Cortex of kidney (tissue), 1 donor: ENCODE measurements at places on chromosomes 13 and 19.

GRCh38 chr13:41930154-41930553 is 30.8 kb downstream of the VWA8 start:
- no peak for DNase-seq

- DNase-seq = no peak
Observed at GRCh38 chr19:30722761-30723160, 350.6 kb downstream of the ZNF536 start.

- DNase-seq = no peak
Observed at GRCh38 chr19:13483215-13483614, 23.1 kb downstream of the CACNA1A start.

DNA sequence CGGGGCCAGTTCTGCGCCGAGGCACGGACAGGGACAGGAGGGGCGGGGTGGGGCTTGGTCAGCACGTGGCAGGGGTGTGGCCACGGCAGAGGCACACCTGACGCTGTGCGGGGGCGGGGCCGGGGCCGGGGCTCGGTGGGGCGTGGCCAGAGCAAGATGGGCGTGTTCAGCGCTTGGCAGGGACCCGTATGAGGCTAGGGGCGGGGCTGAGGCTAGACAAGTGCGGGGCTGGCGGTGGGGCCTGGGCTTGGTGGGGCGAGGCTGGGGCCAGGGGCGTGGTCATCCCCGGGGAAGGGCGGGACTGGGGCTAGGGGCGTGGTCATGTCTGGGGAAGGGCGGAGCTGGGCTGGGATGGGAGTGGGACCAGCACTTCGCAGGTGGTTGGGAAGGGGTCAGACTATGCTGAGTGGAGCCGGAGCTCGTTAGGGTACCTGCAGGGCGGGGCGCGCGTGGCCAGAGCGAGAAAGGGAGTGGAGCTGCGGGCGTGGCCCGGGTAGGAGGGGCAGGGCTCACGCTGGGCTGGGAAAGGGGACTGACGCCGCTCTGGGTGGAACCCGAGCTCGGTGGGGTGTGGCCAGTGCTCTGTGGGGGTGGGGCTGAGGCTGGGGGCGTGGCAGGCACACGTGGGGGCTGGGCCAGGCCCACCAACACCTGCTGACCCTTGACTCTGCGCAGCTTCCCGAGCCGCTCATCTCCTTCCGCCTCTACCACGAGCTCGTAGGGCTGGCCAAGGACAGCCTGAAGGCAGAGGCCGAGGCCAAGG is 12.8 kb downstream of the POLR2E start:
- DNase-seq = no peak

DNA sequence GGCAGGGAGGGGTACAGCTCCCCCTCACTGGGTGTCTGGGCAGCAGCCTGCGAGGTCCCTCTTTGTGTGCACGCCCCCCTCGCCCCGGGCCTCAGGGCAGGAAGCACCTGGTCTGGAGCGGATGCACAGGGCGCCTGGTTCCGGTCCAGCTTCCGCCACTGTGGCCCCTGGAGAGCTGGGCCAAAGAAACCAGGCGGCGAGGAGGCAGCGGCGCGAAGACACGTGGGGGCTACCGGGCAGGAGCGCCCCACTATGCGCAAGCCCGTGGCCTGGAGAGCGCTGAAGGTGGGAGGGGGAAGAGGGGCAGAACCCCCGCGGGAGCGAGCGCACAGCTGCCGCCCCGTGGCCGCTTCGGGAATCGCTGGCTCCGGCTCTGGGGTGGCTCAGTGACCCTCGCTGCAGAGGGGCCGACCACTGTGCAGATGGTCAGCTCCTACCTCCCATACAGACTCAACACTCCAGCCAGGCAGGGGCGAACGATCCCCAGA is 1.7 kb upstream of the LYL1 start:
- DNase-seq = no peak

- DNase-seq = no peak
Observed at GRCh38 chr13:98749501-98749900, 3.0 kb downstream of the SLC15A1 start.

DNA sequence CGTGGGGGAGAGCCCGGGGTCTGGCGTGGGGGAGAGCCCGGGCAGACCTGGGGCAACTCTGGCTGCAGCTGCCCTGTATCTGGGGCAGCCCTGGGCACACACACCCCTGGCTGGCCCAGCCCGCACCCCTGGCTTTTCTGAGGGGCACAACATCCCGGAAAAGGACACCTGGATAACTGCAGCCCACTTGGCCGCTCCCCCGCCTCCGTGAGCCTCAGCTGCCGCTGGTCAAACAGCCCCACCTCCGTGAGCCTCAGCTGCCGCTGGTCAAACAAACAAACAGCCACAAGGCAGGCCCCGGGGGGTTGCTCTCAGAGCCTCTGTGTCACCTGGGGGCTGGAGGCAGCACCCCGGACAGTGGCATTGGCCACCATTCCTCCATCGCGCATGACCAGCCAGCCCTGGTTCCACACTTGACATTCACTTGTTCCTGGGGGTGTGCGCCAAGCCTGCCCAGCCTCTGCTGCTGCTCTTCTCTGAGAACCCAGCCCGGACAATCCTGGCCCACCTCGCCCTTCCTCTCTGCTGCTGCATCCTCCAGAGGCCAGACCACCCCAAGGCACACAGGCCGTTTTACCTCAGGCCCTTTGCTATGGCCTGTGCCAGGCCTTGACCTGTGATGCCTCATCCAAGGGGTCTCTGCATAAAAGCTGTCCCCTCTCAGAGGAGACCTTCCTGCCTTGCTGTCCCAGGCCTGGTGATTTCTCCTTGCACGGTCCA is 19.9 kb downstream of the CEBPG start:
- no peak for DNase-seq

DNA sequence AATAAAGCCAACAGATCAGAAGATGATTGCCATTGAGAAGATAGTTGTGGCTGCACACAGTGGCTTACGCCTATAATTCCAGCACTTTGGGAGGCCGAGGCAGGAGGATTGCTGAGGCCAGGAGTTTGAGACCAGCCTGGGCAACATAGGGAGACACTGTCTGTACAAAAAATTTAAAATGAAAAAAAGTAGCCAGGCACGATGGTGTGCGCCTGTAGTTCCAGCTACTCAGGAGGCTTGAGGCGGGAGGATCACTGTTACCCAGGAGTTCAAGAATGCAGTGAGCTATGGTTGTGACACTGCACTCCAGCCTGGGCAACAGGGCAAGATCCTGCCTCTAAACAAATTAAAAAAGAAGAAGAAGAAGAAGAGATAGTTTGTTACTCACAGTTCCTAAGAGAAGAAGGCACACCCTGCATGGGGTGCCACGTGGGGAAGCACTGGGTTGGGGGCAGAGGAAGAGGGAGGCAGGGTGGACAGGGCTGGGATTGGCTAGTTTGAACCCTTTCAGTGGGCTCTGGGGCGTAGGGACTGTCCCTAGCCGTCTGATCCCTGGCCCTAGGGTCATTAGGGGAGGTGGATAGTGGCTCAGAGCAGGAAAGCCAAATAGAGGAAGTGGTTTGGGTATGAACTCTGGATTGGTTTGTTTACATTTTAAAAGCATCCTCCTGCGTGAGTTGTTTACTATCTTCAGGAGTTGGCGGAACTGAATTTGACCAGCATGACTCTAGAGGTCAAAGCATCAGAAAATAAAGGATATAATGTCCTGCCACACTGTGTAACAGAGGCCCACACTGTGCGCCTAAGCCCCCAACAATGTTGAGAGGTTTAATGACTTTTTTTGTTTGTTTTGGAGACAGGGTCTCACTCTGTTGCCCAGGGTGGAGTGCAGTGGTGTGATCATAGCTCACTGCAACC is 60.5 kb upstream of the MEDAG start:
- no peak for DNase-seq

DNA sequence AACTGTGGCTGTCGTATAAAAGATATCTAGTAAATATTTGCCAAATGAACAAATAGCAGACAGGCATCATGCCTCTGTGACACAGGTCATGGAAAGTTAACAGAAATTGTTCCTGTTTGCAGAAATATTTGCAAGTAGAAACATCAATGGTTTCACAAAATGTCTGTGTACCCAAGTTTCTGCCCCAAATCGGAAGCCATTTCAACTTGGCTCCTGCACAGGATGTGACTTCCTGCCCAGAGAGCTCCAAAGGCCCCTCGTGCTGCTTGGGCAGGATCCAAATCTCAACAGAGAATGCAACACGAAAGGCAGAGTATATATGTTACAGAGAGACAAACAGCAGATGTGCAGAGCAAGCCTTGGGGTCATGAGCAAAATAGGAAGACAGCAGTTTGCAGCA is 95.5 kb upstream of the SERP2 start:
- no peak for DNase-seq

DNA sequence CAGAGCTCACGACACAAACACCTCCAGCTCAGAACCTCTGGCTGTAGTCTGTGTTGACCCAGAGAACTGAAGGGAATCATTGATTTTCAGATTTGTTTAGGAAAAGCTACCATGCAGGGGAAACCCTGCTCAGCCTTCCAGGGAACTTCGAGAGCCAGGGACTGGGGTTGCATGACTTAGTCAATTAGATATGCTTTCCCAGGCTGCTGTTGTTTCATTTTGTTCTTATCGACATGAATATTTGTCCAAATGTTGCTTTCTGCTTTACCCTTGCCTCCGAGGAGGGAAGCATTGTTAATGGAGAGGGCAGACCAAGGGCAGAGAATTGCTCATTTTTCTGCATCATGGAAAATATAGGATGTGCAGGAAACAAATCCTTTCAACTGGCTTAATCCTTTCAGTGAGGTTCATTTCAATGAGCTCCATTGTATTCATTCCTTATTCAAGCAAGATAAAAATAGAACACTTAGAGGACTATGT is 82.5 kb downstream of the KLF5 start:
- DNase-seq = no peak

DNA sequence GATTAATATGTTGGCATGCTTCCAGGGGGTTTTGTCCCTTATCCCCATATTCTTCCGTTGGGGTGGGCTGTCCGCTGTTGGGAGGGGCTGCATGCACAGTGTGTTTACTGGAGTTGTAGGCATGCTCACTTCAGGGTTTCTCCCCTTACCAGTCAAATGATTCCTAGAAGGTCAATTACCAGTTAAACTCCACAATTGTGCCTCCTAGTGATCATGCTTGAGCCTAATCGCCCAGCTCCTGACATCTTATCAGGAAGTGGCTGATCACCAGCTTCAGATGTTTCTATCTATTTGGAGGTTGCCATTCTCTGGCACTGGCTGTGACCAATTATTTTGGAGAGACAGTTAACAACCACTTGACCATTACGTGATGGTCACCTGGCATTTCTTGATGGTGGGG is 1090.0 kb downstream of the SLITRK5 start:
- no peak for DNase-seq

DNA sequence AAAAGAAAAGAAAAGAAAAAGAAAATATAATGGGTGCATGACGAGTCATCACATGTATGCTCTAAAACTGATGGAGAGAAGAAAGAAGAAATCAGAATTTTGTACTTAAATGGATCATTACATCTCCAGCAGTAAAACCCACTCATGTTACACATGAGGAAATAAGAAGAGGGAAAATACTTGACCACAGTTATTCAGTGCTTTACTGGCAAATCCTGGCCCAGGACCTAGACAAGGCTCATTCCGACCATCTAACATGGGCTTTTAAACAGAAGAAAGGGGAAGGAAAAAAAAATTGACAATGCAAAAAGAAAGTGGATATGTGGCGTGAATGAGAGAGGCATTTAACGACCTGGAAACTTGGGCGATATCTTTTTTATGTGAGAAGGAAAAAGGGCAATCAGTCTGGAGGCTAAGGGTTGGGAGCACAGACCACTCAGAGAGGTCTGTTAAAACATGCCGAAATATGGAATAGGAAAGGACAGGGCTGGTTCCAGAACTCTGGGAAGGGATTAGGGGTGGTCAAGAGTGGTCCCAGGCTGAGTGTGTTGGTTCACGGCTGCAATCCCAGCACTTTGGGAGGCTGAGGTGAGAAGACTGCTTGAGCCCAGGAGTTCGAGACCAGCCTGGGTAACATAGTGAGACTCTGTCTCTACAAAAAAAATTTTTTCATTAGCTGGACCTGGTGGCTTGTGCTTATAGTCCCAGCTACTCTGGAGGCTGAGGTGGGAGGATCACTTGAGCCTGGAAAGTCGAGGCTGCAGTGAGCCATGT is 1.6 kb downstream of the SIGLECL1 start:
- DNase-seq = no peak

DNA sequence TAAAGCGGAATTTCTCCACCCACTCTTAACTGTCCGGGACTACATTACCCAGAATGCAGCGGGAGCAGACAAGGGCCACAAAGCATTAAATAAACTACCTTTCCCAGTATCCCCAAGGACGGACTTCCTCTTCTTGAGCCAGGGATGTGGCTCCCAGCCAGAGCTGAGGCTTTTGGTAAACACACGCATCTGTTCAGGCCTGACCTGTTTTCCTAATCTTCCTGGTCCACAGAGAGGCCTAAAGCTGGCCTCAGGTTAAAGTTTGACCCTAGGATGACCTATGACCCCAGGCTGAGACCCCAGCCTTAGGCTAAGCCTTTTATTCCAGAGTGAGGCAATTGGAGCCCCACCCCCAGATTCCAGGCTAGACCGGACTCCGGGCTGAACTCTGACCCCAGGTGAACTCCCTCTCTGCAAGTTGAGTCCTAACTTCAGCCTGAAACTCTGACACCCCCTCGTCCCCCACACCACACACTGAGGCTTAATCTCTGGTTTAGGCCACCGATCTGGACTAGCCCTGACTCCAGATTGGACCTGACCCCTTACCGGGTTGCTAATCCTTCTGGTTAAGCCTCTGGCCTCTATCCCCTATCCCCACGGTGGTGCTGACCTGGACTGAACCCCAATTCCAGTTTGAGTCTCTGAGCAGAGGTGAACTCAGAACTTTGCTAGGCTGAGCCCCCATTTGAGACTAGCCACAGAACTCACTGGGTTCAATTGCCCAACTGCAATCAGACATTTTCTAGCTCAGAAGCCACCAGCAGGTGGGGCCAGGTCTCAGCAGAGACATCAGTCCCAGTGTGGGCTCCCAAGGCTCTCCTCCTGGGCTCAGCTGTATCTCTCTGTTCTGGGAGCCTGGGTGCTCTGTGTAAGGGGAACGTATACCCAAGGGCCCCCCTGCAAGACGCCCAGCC is 750 bp upstream of the GPR108 start:
- no peak for DNase-seq
